Right lung (tissue), 10 donors: ENCODE measurements at places on chromosomes 11 and 22. TPM values are rescaled to one million over a fixed set of nuclear protein-coding genes. Genes with fewer than 3 reads are reported as not detected.

The P2RY6 gene
- polyA plus RNA-seq = 2.7 TPM

The FGF3 gene
- not detected for polyA plus RNA-seq

The CRYBB2 gene
- 1.1 TPM for polyA plus RNA-seq

The SAA1 gene
- polyA plus RNA-seq = not detected

The CRYAB gene
- polyA plus RNA-seq = 26.1 TPM

The GAS2 gene
- 8.1 TPM for polyA plus RNA-seq

DNA sequence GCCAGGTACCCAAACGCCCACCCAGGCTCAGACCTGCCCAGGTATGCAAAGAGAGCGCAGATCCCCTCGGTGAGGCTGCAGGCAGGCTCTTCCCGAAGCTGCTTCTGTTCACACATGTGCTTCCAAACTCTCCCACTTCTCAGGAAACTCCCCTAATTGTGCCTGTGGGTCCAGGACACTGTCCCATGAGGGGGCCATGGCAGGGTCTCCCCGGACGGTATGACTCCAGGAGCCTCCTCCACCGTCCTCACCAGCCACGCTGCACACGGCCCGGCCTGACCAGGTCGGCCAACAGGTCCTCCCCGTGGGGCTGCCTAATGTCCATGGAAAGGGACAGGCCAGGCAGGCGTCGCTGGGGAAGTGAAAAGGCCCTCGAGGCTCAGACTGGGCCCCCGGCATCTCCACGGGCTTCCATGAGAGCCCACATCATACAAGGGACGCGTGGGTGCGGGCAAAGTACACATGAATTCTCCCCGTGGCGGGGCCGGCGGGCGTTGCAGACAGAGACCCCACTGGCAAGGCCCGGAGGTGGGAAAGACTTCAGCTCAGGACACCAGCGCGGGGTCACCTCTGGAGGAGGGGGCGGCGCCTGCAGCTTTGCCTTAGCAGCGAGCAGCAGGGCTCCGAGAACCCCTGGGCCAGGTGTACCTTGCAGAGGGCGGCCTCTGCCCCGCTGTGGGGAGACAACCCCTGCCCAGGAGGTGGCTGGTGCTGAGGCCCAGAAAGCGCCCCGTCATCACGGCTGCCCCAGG lies 526.1 kb downstream of the BRD1 start:
- DNase-seq = no peak

- no peak for DNase-seq
These were observed 101.7 kb upstream of the CD82 start for GRCh38 chr11:44463751-44464150.

GRCh38 chr11:11435635-11436034 lies 82.6 kb upstream of the CSNK2A3 start:
- no peak for DNase-seq

DNA sequence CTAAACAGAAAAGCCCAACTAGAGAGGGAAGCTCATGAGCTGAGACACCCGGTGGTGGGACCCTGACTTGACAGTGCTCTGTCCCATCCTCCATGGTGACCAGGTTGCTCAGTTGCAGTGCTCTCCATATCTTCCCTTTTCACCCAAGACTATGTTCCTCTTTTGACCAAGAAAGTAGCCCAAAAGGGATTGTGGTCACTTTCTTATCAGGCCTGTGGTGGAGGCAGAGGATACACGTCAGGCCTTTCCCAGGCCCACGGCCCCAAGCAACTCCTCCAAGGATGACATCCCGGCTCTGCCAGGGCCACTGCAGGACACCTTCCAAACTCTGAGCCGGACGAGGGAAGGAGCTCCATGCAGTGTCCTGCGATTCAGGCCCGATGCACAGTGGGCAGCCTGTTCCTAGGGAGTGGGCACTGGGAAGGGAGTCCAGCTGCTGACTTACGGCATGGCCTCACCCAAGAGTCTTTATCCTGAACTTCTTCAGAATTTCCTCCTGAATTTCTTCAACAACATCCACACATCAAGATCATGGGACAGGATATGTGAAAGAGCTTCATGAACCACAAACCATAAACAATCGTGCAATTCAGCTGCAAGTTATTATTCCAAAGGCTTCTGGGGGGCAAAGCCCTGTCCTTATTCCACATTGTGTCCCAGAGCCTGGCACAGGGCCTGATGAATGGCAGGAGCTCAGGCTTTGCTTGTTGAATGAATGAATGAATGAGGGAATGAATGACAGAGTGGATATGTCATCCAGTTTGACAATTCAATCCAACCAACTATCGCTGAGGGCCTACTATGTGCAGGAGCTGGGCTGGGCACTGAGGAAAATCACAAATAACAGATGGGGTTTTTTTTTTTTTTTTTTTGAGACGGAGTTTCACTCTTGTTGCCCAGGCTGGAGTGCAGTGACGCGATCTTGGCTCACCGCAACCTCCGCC lies 36.0 kb upstream of the MYH9 start:
- DNase-seq = no peak

DNA sequence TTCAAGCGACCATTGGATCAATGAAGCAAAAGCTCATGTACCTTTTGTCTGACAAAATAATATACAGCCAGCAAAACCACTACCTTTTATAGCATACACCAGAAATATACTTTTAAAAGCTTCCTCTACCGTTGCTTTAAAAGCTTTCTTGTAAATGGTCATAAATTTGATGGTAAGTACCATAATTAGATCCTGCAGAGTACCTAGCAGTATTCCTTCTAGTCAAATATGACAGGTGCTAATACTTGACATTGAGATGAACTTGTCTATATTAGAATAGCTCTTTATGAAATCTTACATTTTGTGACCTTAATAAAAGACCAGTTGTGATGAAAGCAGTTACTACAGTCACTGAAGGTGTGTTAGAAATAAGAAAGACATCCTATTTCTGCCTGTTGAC lies 340.5 kb upstream of the ANO3 start:
- DNase-seq = no peak

DNA sequence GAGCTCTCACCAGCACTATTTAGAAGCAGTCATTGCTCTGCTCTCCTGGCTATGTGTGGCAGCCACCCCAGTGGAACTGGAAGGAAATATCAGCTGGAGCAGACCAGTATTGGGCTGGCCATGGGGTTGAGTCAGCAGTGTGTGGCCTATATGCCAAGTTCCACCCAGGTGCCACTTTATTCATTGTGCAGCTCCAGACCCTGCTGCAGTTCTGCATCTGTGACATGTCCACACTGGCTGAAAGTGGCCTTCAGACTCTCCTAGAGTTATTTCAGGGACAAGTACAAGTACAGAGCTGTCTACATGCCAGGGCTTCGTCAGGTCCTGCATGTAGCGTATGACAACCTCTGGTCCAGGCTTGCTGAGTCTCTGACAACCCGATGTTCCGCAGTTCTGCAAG lies 55.2 kb downstream of the CABIN1 start:
- no peak for DNase-seq

GRCh38 chr22:30861131-30861530 lies 107.4 kb downstream of the MORC2 start:
- DNase-seq = no peak

- DNase-seq = no peak
These were observed 2.3 kb downstream of the SIK2 start for GRCh38 chr11:111604392-111605009.

DNA sequence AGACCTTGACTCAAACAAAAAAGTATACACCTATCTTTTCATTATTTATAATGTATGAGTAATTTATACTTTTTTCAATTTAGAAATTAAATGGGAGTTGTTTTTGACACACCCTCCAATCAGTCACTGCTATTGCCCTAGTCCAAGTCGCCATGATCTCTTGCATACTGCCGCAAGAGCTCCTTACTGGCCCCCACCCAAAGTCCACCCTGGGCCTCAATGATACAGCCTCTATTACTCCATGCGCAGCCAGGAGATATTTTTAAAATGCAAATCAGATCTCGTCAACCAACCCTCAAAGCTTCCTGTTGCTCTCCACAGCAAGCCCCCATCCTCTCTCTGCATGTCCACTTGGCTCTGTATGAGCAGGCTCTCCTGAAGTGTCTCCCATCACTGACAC lies 12.8 kb upstream of the LMO1 start:
- no peak for DNase-seq

GRCh38 chr22:32204040-32204855 lies 625 bp downstream of the RFPL2 start:
- no peak for DNase-seq

- no peak for DNase-seq
These were observed 698.4 kb downstream of the TBC1D22A start for GRCh38 chr22:47460861-47461260.
